Posterior cingulate gyrus (tissue), 11 donors: ENCODE measurements at places on chromosomes 1 and 21.
A peak's percentile ranks its signal among the peaks of the same experiment; 100 is the strongest.

DNA sequence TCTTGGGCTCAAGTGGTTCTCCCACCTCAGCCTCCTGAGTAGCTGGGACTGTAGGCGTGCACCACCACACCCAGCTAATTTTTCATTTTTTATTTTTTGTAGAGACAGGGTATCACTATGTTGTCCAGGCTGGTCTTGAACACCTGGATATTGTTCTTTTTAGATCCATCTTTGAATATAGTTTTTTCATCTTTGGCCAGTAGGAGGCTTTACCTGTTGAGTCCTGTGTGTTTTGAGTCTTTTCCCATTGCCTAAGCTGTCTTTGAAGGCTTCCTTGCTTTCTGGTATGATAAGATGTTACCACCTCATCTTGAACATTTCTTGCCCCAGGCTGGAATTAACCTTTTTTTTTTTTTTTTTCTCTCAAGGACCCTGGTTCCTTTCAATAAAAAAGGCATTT lies 387.8 kb upstream of the RUNX1 start:
- DNase-seq: no peak

- peak; percentile 61 for DNase-seq
Measured at GRCh38 chr1:62228136-62228882, 33.7 kb downstream of the L1TD1 start.

DNA sequence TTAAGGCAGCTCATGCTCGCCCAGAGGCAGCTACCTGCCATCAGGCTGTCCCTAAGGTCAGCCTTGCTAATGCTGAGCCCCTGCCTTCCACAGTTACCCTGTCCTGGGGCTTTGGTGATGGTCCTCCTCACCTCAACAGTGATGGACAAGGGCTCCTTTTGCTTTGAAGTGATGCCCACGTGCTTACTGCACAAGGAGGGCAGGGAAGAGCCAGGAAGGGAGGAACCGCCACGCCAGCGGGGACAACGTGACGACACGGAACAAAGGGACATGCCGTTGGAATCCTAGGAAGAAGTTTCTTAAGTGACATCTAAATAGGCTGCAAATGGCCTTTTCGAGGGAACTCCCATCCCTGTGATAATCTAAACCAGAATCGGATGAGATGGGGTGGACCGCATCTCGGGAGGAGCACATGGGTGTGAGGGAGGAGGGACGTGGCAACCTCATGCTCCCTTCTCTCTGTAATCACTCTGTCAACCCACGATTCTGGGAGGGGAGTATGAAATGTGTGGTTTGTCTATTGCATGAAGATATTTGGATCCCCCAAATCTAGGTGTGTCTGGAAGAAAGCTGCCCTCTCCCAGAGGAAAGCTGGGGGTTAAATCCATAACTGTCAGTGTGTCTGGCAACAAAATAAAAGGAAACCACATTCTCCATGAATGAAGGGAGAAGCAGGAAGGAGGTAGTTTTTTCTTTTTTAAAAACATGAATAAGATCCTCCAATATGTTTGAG lies 110.9 kb upstream of the IRF2BP2 start:
- no peak for DNase-seq

DNA sequence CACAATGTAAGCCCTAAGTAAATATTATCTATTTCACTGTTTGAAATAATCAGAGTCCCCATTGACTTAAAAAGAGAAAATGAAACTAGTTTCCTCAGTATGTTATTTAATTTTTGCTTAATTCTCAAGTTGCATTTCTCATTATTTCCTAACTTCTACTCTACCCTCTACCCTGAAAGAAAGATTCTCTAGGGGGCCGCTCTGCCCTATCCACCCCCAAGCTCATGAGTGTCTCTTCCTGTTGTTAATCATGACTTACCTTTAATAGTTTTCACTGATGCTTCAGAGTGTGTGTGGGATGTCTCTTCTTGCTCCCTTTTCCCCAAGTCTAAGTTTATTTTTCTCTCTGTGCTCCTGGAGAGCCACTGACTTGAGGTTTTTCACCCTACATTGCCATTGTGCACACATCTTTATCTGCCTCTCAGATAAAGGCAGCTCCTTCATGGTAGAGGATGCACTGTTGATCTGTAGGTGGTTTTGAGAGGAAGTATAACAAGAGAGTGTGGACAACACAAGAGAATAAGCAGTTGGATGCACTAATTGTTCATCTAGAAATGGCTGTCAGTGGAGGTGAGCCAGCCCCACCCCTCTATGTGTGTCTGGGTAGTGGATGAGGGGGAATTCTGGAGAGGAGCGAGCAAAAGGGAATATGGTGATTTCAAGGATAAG lies 261.7 kb downstream of the CHRM3 start:
- no peak for DNase-seq

- DNase-seq: no peak
Measured at GRCh38 chr1:230509281-230509977, 83.3 kb upstream of the PGBD5 start.

DNA sequence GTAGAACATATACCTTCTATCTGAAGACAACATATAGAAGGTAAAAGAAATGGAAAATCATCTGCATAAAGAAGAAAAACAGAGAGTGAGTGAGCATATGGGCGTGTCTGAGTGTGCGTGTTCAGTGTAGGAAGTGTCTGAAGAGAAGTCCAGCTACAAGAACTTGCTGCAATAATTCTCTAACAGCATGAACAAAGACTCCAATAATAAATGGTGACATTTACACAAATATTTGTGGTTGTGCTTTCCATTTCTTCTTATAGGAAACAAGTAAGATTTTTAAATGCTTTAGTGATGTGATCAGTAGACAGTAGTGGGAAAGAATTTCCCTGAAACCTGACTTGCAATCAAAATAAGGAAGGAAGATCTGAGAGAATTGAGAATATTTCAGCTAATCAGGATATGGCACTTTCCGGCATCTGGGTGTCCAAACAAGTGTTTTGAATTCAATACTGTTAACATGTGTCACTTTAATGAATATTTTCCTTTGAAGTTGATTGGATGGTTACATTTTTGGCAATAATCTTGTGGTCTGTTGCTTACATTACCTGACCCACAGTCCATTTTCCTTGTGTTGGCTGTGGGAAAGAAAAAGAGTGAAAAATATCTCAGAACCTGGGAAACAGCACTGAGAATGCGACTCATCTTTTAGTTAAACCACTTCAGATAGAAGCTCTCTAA lies 154.0 kb downstream of the TGFB2 start:
- no peak for DNase-seq

GRCh38 chr1:240711020-240711419 lies 99.1 kb upstream of the GREM2 start:
- DNase-seq: no peak

- DNase-seq: no peak
Measured at GRCh38 chr1:65149351-65150107, 1.5 kb downstream of the AK4 start.
